ENCODE measurements at places on chromosomes 5 and 9.

GRCh38 chr9:98635374-98635773 is 73.4 kb downstream of the GABBR2 start:
- DNase-seq = no peak

DNA sequence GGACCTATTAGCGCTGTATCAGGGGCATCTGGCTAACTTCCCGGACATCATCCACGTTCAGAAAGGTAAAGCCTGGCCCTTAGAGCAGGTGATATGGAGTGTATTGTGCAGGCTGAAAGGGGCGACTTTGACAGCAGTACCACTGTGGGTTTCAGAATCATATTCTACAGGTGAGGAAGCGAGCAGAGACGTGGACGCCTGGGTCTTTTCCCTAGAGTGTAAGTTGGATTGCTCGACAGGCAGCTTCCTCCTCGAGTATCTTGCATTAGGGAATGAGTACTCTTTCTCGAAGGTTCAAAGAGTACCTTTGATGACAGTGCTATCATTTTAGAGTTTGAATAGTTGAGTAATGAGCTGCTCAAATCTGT is 1.9 kb downstream of the SNX18 start:
- DNase-seq = no peak

DNA sequence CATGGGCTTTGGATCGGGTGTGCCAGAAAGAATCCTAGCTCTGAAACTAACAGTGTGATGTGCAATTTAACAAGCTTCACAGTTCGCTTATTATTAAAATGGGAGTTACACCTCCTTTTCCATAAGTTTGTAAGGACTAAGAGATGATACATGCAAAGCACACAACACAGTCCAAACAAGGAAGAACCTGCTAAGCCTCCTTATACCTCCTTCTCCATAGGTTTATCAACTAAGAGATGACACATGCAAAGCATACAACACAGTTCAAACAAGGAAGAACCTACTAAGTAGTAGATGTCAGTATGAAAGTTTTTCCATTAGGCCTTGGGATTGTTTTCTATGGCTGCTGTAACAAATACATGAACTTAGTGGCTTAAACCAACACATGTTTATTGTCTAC is 215.9 kb downstream of the DCP2 start:
- no peak for DNase-seq

- DNase-seq = no peak
Observed at GRCh38 chr5:128144491-128144890, 60.9 kb downstream of the SLC12A2 start.

DNA sequence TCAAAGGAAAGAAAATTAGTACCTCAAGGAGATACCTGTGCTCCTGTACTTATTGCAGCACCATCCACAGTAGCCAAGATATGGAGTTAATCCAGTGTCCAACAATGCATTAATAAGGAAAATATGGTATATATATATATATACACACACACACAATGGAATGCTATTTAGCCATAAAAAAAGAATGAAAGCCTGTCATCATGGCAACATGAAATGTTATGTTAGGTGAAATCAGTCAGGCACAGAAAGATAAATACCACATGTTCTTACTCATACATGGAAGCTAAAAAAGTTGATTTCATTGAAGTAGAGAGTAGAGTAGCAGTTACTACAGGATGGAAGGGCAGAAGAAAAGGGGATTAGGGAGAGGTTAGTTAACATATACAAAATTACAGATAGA is 601.5 kb downstream of the ANXA1 start:
- DNase-seq = no peak

GRCh38 chr9:13324988-13325387 is 45.5 kb upstream of the MPDZ start:
- no peak for DNase-seq

GRCh38 chr5:41347569-41347968 is 134.2 kb upstream of the C6 start:
- no peak for DNase-seq

DNA sequence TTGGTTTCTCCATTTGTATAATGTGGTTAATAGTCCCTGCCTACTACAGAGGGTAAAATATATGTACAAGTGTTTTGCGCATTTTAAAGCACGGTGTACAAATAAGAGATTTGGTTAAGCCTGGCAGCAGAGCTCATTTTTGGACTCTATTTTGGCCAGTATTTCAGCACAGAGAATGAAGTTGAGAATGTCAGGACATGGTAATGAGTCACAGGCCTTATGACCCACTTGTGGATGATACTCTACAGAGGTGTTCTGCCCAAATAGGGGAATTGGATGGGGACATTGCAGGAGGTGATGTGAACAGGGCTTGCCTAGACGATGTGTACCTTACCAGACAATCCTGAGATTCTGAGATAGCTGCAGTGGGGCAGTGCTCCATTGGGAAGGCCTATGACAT is 50.6 kb downstream of the MELK start:
- DNase-seq = no peak

- no peak for DNase-seq
Observed at GRCh38 chr5:116527582-116527981, 47.0 kb downstream of the SEMA6A start.

Measured in common myeloid progenitor, CD34-positive (primary cell).